ENCODE measurements at places on chromosomes 5 and 9.

- DNase-seq, result no peak
Observed at GRCh38 chr5:73286896-73287295, 113.9 kb downstream of the TMEM174 start.

GRCh38 chr5:51104556-51104955 is 278.7 kb upstream of the ISL1 start:
- DNase-seq, result no peak

DNA sequence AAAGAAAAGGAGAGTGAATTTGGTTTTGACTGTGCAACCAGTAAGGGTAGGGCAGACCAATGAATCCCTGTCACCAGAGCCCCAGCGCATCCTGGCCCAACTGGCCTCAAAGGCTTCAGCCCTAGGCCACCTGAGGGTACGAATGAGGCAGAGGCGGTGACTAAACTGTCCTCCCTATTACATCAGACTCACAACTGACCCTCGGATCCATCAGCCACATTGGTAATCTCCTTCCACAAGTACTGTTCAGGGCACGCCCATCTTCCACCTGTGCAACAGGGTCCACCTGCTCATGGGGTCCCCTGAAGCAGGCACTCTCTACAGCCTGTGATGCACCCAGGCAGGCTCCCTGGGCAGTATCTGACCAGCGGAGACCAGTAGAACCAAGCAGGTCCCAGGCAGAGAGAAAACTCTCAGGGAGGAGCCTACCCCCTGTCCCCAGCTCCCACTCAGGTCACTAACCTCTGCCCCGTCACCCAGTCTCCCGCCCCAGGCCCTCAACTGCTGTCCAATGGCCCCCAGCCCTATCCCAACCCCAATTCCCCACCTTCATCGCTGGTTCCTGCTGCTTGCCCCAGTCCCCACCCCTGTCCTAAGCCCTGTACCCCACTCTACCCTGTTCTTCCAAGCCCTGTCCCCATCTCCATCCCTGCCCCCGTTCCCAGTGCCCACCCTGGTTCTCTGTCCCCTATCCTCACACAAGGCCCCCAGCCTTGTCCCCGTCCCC is 904 bp downstream of the EDF1 start:
- DNase-seq, result no peak

- peak; percentile 29 for DNase-seq
Observed at GRCh38 chr9:15509931-15510788, 610 bp downstream of the PSIP1 start.

DNA sequence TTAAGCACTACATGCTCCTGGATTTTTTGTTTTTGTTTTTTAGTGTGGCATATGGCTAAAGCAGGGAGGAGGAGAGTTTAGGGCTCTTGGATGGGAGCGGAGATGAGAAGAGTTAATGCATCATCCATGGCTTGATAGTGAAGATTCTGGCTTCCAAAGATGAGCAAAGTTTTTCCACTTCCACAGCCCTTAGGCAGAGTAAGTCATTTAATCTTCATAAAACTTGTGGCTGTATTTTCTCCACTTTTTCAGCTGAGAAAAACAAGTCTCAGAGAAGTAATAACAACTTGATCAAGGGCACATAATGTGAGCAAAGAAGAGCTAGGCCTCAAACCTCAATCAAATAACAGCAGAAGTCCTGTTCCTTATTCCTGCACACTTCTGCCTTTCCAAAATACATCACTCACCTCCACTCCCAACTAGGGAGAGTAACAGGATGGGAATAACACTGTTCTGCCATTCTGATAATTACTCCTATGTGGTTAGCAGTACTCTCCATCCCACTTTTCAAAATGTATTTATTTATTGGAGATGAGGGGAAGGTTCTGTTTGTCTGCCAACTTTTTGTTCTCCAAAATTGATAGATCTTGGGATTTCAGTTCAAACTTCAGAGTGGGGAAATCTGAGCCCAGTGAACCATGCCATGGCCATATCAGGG is 53.7 kb upstream of the DPYSL3 start:
- DNase-seq, result no peak

GRCh38 chr5:1550287-1551076 is 26.7 kb upstream of the LPCAT1 start:
- DNase-seq, result no peak
